GM04503 (cell line): ENCODE measurements at places on chromosomes 7 and 10.

DNA sequence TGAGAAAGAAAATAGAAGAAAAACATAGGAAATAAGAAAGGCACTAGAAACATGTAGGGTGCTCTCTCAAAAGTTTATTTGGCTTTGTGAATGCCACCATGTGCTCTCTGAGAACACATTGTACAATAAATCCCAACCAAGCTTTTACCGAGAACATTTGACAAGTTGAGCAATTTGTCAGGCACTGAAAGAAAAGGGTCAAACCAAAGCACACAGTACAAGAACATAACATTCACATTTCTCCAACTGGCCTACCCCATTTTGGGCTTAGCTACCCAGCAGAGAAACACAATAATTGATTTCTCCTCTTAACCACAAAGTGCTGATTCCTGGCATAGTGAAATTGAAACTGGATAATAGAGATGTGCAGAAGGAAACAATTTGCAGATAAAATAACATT is 69.2 kb upstream of the SLC39A12 start:
- no peak for DNase-seq

DNA sequence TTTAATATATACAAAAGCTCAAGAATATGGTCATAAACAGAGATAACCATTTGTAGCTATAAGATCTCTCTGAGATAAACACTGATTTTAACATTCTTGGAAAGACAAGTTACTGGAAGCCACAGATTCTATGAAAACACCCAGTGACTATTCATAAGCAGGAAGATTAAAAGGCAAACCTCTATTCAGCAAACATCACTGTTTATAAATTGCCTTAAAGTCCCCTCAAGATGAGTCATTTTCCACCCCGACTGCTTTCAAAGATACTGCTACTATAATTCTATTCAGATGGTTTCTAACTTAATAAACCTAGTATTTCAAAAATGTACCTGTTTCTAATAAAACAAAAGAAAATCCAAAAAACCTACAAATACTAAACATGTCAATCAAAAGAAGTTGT is 21.0 kb downstream of the TM9SF3 start:
- no peak for DNase-seq

- DNase-seq = no peak
Measured at GRCh38 chr7:21023841-21024484, 237.3 kb upstream of the SP8 start.

GRCh38 chr10:122786269-122786668 is 59.4 kb downstream of the CUZD1 start:
- no peak for DNase-seq

- no peak for DNase-seq
Measured at GRCh38 chr10:125457406-125457805, 225.6 kb downstream of the TEX36 start.

GRCh38 chr10:67657775-67658174 is 38.2 kb downstream of the CTNNA3 start:
- no peak for DNase-seq
